ENCODE measurements at places on chromosomes 1 and 21.
A peak's percentile ranks its signal among the peaks of the same experiment; 100 is the strongest.

GRCh38 chr1:230568676-230569075, 73.6 kb upstream of the COG2 start:
- no peak for DNase-seq

DNA sequence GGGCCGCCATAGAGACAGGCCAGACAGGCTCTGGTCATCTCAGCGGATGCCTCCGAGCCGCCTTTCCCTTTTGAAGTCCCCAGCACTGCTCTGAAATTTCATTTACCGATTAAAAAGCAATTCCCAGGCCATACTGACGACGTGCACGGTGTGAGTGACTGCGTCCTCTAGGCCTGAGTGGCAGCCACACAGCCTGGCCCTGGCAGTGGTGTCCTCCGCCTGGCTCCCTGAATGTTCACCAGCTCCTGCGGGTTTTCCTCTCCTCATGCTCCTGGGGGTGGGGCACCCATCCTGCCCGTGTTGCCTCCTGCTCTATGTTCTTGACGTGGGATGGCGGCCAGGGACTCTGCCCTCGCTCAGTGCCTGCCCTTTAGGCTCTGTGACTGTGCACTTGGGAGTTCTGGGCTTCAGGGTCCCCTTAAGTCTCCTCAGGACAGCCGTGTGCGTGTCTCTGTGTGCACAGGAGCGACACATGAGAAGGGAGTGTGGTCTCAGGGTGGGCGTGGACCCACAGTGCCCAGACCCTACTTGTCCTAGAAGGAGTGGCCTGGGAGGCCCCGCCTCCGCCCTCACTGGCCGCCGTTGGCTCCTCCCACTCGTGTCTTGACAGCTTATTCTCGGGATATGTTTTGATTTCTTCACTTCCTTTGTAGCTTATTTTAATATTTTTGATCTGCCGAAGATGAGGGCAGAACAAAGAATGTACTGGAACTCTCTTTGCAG, 3.6 kb downstream of the SKI start:
- DNase-seq: peak; percentile 78

DNA sequence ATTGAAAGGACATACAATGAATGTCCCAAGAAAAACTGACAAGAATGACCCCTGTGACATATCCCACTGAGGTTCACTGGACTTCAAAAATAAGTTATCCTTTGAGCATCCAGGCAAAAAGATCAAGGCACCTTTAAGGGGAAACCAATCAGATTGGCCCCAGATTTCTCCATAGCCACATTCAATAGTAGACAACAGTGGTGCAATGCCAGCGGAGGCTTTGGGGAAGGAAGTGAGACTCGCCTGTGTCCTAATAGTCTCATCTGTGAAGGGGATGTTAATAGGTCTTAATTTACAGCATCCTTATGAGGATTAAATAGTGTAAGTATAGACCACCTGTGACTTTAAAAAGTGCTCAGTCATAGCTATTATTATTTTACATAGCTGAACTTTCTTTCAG, 21.5 kb downstream of the RPL5 start:
- DNase-seq: no peak

GRCh38 chr1:173410794-173411236, 66.3 kb upstream of the PRDX6 start:
- no peak for DNase-seq

GRCh38 chr1:29406814-29407213, 170.5 kb downstream of the PTPRU start:
- no peak for DNase-seq

- no peak for DNase-seq
Measured at GRCh38 chr1:110626889-110627288, 20.7 kb upstream of the KCNA2 start.

- DNase-seq: no peak
Measured at GRCh38 chr1:92922356-92923035, 38.8 kb downstream of the DIPK1A start.

- DNase-seq: no peak
Measured at GRCh38 chr1:154583773-154584172, 16.2 kb downstream of the CHRNB2 start.
